ENCODE measurements at places on chromosomes 3 and 15.

- DNase-seq, result peak; percentile 66
Observed at GRCh38 chr3:151085227-151085888, at the start of gene MED12L. Gene MED12L (plus strand): TSS chr3:151085664. CDS start chr3:151086927, 1,263 bp downstream.

DNA sequence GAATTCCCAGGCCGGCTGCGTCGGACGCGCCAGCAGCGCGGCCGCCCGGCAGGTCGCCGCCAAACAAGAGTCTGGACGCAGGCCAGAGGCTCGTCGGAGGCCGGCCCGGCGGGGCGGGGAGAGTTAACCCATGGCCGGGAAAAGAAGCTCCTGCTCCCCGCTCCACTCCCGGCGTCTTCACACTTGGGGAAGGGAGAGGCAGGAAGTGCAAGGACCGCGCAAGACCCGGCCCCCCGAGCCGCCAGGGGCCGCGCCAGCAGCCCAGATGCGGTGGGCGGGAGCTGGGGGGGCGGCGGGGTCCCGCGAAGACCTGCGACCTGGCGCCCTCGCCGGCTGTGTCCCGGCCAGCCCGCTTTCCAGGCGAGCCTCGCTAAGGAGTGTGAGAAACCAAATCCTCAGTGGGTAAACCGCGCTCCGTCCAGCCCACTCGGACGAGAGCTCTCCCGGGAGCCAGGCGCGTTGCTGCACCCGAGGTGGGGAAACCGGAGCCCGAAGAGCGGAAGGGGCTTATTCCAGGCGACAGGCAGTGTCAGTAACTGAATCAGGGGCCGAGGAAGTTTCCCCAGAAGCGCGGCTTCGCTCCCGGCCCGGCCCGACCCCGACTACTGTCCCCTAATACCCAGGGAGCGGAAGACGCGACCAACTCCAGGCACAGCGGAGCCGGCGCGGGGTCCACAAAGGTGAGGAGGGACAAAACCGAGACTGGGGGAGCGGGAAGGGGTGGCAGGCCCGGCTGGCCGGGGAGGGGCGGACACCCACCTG, 721 bp downstream of the ADAMTS7 start:
- DNase-seq, result peak; percentile 63

DNA sequence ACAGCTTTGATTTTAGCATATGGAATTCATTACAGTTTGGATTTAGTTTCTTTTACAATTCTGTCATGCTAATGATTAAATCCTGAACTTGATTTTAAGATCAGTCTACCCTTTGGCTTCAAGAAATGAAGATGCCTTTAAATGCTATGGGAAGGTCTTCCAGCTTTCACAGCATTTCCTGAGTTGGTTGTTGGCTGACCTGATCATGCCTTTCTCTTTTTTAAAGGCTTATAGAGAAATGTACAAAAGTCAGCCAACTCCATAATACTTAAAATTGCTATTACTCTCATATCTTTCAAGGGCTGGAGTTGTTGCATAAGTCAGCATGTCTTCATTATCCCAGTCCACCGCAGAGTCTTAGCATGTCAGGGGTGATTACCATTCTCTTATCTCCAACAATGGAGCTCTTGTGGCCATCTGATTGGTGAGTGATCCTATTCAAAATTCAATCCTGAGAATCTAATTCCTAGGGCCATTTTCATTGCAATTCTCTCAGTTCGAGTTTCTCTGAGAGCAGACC, 123.8 kb downstream of the GMNC start:
- DNase-seq, result no peak

DNA sequence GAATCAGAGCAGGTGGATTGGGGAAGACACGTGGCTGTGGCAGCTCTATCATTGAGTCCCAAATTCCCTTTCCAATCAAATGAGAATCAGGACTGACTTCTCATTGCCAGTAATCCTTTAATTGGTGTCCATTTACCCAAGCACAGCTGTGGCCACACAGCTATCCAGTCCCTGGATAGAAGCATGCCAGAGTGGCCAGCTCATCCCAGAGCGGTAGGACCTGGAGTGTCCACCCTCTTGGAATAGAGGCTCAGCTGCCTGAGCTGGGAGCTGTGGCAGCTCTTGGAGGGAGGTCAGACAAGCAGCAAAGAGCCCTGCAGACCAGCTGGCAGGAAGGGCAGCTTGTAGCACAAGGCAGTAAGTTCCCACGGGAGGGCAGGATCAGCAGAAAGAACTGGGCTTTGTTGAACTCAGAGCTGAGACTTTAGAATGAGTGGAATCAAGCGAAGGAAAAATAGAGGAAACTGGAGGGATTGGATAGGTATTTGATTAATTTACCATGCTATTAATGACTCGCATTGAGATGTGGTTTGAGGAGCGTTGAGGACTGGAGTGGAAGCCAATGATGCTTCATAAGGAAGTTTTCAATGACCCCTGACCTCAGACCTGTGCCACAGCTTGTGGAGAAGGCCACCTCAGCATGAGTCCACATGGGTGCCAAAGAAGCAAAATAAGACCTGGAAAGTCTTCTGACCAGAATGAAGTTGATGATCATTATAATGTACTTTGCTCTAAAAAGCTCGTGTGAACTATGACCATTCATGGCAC, 6.9 kb upstream of the ALPK3 start:
- DNase-seq, result no peak

DNA sequence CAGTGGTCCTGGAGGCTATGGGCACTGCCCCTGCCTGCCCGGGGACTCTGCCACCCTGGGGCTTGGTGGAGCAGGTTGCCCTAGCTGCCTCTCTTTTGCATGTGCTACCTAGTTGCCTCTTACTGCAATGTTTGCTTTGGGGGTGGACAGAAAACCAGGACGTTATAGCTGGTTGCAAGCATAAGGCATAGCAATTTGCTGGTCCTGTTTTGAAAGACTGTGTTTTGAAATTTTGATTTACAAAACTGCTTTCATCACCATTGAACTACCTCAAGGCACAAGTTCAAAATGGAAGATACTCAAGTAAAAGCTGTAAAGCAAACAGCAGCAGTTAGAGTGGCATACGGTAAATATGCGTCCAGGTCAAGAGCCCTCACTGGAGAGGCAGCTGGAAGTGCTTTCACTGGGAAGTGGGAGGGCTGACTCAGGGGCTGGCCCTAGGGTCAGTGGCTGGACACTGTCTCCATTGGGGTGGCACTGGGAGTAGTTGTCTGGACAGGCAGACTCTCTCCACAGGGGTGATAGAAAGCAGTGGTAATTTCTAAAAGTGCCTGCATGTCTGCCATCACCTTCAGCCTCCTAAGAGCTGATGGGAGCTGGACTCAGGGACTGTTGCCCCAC, 138.1 kb downstream of the CHDH start:
- DNase-seq, result no peak

- peak; percentile 28 for DNase-seq
Observed at GRCh38 chr3:56119575-56120349, 348.5 kb downstream of the ERC2 start.

Data from colonic mucosa (tissue), 4 donors.